Natural killer cell treated with Interleukin-12 subunit alpha and Interleukin-12 subunit beta and Interleukin-15 and Interleukin-18, amount 100 ng/mL, for 72 hours (primary cell): ENCODE measurements at places on chromosomes 11 and 22. TPM values are rescaled to one million over a fixed set of nuclear protein-coding genes. Genes with fewer than 3 reads are reported as not detected.
A peak's percentile ranks its signal among the peaks of the same experiment; 100 is the strongest.

FRMD8 gene
- total RNA-seq, result 68.4 TPM

GRCh38 chr11:69308491-69308911 lies 14.5 kb downstream of the MYEOV start:
- H3K36me3 ChIP-seq, result no peaks in the 10 kb centered on the region
- H3K27me3 ChIP-seq, result peaks cover 6% of the 10 kb centered on the region
- DNase-seq, result no peak
- H3K4me1 ChIP-seq, result peaks cover 39% of the 10 kb centered on the region
- H3K27ac ChIP-seq, result peak overlapping the region; percentile 68

DNA sequence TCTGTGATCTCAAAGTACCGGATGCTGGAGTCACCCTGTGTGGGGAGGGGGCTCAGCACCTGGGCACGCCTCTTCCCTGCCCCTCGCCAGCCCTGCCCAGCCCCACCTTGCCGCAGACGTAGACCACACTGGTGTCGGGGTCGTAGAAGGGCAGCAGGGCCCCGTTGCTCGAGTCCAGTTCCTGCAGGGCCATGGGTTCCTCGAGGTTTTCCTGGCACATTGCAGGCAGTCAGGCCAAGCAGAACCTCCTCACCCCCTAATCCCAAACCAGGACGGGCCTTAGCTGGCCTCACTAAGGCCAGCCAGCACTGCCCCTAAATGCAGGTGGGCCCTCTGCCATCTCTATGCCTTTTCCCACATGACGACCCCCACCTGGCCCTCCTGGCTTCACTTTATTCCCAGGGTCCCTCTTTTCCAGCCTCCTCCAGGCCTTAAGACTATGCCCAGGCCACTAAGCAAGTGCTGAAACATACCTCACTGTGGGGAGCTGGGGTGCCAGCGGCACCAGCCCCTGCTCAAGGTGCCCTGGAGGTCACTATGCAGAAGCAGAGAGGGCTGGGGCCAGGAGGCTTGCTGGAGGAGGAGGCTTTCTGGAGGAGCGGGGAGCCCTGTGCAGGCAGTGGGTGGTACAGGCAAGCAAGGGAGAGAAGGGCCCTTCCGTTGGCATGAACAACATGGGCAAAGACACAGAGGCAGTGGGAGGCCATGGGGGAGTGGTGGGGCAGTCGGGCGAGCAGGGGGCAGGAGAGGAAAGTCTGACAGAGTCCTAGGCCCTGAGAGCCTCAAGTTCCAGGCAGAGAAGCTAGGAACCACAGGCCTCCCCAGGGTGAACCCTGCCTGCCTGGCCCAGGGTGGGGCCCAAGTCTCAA lies 2.8 kb downstream of the CORO1B start:
- peak overlapping the region; percentile 93 for H3K4me3 ChIP-seq
- H3K36me3 ChIP-seq, result no peaks in the 10 kb centered on the region
- no peak for DNase-seq
- no peaks in the 10 kb centered on the region for H3K27me3 ChIP-seq
- peak overlapping the region; percentile 82 for H3K27ac ChIP-seq
- peaks cover 45% of the 10 kb centered on the region for H3K4me1 ChIP-seq

GRCh38 chr11:65422633-65423515 lies at the start of gene NEAT1:
NEAT1 (plus strand) TSS chr11:65422798.
- H3K27ac ChIP-seq, result peak within 1 kb of the TSS; percentile 99
- peak; percentile 96 for DNase-seq
- H3K36me3 ChIP-seq, result peaks cover 48% of the 10 kb centered on the region

- H3K4me1 ChIP-seq, result no peaks in the 10 kb centered on the region
- H3K27ac ChIP-seq, result no peak overlapping the region
- no peak overlapping the region for H3K4me3 ChIP-seq
- H3K27me3 ChIP-seq, result no peaks in the 10 kb centered on the region
- no peak for DNase-seq
- H3K36me3 ChIP-seq, result no peaks in the 10 kb centered on the region
Observed at GRCh38 chr22:39703091-39703490, 132.5 kb downstream of the CACNA1I start.

DNA sequence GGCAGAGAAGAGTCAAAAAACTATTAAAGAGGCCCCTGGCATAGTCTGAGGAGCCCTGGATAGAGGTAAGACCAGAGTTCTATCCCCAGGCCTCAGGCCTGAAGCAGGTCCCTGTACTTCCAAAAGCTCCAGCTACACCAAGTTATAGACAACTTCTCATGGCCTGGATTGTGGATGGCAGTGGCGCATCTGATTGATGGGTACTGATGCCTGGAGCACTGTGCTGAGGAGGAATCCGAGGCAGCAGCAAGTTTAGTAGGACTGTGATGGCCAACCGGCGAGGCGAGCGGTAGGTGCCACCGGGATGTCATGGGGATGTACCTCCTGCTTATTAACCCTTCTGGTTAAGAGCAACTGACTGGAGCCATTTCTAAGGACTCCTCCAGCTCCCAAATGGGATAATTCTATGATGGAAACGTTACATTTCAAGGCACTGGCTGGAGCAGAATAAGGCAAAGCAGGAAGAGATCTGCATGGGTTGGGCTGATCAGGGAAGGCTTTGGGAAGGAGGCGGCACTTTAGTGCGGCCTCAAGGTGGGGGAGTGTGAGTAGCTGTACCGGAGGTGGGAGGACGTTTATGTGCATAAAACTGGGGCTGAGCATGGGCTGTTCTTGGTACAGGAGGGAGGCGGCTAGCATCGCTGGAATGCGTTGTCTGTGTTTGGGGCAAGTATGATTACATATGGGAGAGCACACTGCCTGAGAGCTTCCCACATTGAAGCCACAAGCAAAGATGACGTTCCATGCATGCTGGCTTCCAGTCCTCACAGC lies 24.2 kb upstream of the JAM3 start:
- H3K4me3 ChIP-seq, result no peak overlapping the region
- DNase-seq, result no peak
- H3K27me3 ChIP-seq, result peaks cover 30% of the 10 kb centered on the region
- no peak overlapping the region for H3K27ac ChIP-seq
- H3K36me3 ChIP-seq, result no peaks in the 10 kb centered on the region
- H3K4me1 ChIP-seq, result no peaks in the 10 kb centered on the region

- H3K27ac ChIP-seq, result no peak overlapping the region
- no peaks in the 10 kb centered on the region for H3K36me3 ChIP-seq
- DNase-seq, result no peak
- peaks cover 3% of the 10 kb centered on the region for H3K4me1 ChIP-seq
Observed at GRCh38 chr11:36333897-36334296, 37.8 kb downstream of the PRR5L start.

GRCh38 chr22:27206374-27207133 lies 549.2 kb downstream of the MIAT start:
- H3K27me3 ChIP-seq, result peaks cover 12% of the 10 kb centered on the region
- DNase-seq, result no peak
- H3K27ac ChIP-seq, result no peak overlapping the region
- no peaks in the 10 kb centered on the region for H3K36me3 ChIP-seq
- H3K4me1 ChIP-seq, result no peaks in the 10 kb centered on the region

DNA sequence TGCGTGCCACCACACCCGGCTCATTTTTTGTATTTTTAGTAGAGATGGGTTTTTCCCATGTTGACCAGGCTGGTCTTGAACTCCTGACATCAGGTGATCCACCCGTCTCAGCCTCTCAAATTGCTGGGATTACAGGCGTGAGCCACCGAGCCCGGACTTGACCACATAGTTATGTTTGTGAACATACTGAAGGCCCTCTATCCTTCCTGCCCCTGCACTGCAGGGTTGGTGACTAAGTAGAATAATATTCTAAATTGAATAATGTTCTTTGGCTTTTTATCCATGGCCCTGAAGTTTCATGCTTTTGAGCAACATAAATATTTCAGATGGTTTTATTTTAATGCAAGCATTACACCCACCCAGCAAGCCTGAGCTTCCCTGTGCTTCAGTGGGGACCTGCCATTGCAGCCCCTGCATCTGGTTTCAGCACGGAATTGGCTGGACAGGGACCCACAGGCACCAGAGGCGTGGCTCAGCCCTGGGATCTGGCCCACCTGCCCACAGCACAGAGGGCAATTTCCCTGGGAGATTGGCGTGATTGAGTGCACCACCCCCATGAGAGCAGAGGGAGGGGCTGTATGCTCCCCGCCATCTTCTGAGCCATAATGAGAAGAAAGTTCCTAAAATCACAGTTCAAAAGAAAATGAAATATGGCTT lies 460.5 kb downstream of the BRD1 start:
- H3K4me3 ChIP-seq, result no peak overlapping the region
- DNase-seq, result no peak
- H3K36me3 ChIP-seq, result no peaks in the 10 kb centered on the region
- H3K4me1 ChIP-seq, result no peaks in the 10 kb centered on the region

- DNase-seq, result no peak
- no peaks in the 10 kb centered on the region for H3K27me3 ChIP-seq
- H3K27ac ChIP-seq, result peak overlapping the region; percentile 32
Observed at GRCh38 chr11:72326151-72326848, 82.3 kb upstream of the PHOX2A start.

GRCh38 chr22:44192816-44193534 lies 12.2 kb downstream of the PARVG start:
- H3K36me3 ChIP-seq, result peaks cover 10% of the 10 kb centered on the region
- no peak overlapping the region for H3K27ac ChIP-seq
- H3K27me3 ChIP-seq, result no peaks in the 10 kb centered on the region
- H3K4me3 ChIP-seq, result peak overlapping the region; percentile 14
- no peak for DNase-seq
- peaks cover 26% of the 10 kb centered on the region for H3K4me1 ChIP-seq

LGALS12 gene
- 0.59 TPM for total RNA-seq

BRSK2 gene
- total RNA-seq, result 0.33 TPM

GRCh38 chr11:113401718-113402117 lies 14.1 kb downstream of the ANKK1 start:
- peak; percentile 23 for DNase-seq
- H3K4me3 ChIP-seq, result no peak overlapping the region
- peaks cover 6% of the 10 kb centered on the region for H3K27me3 ChIP-seq
- H3K4me1 ChIP-seq, result no peaks in the 10 kb centered on the region
- no peak overlapping the region for H3K27ac ChIP-seq

GALNT18 gene
- total RNA-seq, result 0.29 TPM

PAFAH1B2 gene
- total RNA-seq, result 60.6 TPM
